8988T (cell line): ENCODE measurements at places on chromosomes 12 and 14.

DNA sequence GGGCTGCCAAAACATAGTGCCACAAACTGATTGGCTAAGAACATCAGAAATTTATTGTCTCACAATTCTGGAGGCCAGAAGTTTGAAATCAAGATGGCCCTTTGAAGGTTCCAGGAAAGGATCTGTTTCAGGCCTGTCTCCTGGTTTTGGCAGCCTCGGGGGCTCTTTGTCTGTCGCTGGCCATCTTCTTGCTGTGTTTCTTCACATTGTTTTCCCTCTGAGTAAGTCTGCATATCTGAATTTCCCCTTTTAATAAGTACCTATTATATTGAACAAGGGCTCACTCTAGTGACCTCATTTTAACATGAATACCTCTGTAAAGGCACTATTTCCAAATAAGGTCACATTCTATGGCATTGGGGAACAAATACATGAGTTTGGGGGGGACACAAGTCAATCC, 467.1 kb upstream of the MGAT4C start:
- DNase-seq = no peak

DNA sequence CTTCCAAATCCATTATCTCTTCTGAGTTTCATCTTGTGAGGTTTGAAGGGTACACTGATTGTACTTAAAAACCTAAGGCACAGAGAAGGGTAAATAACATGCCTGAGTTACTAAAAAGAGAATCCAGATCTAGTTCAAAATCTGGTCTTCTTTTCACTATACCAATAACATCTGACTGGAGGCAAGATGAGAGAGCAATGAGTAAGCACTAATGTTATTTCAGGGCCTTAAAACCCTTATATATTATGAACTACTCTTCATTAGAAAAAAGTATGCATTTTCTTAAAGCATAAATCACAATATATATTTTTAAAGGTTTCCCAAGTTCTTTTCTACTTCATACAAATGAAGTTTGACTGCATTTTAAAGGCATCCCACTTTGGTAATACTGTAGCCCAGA, 60.2 kb downstream of the GXYLT1 start:
- DNase-seq = no peak

DNA sequence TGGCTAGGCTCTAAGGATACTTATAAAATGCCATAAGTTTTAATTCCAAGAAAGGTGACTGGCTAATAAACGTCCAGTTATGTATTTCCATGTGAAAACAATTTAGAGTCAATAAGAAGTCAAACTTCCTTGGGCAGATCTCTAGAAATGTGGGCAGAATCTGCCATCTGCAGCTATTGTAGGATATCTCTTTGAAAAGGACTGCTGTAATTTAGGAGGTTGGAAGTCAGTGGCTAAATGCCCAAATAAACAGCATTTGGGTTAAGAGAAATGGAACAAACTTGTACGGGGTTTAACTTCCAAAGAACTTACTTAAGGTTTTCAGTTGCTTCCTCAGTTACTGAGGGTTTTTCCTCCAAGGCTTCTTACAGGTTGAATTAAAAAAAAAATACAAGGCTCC, 121.6 kb downstream of the FIGNL2 start:
- DNase-seq = no peak

DNA sequence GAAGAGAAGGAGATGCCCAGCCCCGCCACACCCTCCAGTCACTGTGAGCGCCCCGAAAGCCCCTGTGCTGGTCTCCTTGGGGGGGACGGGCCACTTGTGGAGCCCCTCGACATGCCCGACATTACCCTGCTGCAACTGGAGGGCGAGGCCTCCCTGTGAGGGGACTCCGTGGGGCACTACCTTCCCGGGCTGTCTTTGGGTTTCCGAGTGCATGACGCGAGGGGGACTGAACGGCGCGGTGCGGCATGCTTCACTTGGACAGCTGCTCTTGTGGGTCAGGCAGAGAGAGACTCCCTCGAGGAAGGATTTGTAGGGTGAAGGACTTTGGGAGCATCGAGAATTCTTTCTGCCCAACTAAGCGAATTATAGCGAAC, 1.1 kb downstream of the CCDC184 start:
- DNase-seq = no peak

- DNase-seq = no peak
Measured at GRCh38 chr12:574475-575128, 88.6 kb downstream of the NINJ2 start.

DNA sequence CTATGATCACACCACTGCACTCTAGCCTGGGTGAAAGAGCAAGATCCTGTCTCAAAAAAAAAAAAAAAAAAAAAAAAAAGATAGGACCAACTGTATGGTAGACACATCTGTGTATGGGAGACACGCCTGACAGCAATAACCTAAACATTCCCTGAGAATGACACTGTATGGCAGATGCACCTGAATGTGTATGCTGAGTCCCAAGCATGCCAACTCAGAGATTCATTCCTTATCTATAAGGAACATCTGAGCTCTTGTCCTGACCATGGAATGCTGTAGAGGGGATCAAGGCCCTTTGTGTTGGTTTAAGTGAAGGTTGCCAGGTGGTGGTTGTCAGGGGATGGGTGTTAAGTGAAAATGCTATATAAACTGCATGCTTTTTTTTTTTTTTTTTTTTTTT, 19.2 kb upstream of the LGALS3 start:
- no peak for DNase-seq

- DNase-seq = no peak
Measured at GRCh38 chr14:102189874-102190273, 50.2 kb downstream of the WDR20 start.

DNA sequence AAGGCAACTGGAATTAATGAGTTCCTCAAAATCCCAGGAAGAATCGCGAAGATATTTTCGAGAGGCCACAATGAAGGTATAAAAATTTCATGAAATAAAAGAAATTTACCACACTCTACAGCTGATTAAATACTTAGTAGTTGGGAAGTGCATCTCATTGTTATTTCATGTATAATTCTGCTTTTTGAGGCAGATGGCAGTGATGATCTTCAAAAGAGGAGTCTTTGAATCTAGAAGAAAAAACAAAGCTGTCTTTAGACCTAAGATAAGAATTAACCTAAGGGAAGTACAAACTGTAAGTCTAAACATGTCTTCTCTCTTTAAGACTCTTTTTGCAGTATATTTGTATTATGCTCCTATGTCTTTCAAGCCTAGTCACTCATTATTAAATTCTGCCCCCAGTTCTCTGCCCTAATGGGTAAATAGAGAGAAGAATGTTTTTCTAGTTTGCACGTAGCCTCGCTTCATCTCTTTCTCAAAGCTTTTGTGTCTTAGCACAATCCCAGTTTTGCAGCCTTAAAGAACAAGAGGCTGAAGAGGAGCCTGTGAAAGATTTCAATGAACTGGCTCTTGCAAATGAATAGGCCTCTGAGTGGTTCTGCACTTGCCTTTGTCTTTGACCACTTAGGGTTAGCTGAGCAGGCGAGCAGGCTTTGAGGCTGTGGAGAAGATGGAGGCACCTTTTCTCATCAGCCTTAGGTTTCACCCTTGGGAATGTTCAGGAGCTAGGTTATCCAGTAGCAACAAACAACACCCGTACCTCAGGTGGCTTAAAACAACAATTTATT, 32.7 kb downstream of the CFAP54 start:
- DNase-seq = no peak

- no peak for DNase-seq
Measured at GRCh38 chr14:58492044-58492443, 64.5 kb downstream of the KIAA0586 start.

- no peak for DNase-seq
Measured at GRCh38 chr14:74927225-74927624, 4.2 kb upstream of the RPS6KL1 start.
